ENCODE measurements at places on chromosomes 4 and X. TPM values are rescaled to one million over a fixed set of nuclear protein-coding genes. Genes with fewer than 3 reads are reported as not detected.

DNA sequence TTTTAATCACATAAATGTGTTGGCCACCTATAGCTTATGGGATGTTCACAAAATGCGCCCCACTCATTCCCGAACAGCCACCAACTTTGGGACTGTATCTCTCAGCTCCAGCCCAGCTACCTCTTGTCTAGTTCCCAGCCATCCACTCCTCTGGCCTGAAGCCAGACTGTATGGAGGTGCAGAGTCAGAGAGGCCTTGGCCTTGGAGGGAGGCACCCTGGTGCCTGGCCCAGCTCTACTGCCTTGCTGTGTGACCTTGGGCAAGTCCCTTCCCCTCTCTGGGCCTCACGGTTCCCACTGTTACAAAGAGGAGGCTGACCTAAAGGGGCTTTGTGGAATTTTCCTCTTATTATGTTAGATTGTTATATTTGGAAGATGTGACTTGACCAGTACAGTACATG lies 13.9 kb downstream of the MAMLD1 start:
- no peaks in the 10 kb centered on the region for H3K4me1 ChIP-seq
- DNase-seq: no peak
- no peaks in the 10 kb centered on the region for H3K36me3 ChIP-seq
- peaks cover 27% of the 10 kb centered on the region for H3K27me3 ChIP-seq
- H3K27ac ChIP-seq: no peak overlapping the region

GRCh38 chr4:153419673-153420278 lies 46.4 kb upstream of the TMEM131L start:
- no peaks in the 10 kb centered on the region for H3K27me3 ChIP-seq
- H3K4me1 ChIP-seq: peaks cover 43% of the 10 kb centered on the region
- no peak overlapping the region for H3K4me3 ChIP-seq
- DNase-seq: no peak
- no peaks in the 10 kb centered on the region for H3K36me3 ChIP-seq

GRCh38 chrX:108132876-108133275 lies 41.3 kb downstream of the ATG4A start:
- H3K27ac ChIP-seq: no peak overlapping the region
- no peak for DNase-seq
- peaks cover 3% of the 10 kb centered on the region for H3K36me3 ChIP-seq
- H3K4me1 ChIP-seq: no peaks in the 10 kb centered on the region
- no peak overlapping the region for H3K4me3 ChIP-seq
- peaks cover 18% of the 10 kb centered on the region for H3K27me3 ChIP-seq

DNA sequence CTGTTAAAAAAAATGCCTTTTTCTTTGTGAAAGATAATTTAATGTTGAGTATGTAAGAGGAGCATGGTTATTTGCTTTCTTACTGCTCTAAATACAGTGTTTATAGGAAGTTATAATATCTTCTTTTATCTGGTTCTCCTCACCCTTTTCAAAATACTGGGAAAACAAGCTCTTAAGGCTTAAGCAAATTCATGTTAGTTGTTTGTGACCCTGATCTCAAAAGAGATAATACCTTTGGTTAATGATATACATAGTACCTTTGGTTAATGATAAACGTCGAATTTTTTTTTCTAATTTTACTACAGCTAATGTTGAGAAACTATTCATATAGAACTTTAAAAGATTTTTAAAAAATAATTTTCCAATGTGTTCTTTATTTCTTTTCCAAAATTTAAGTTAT lies 180.1 kb downstream of the RAPGEF2 start:
- DNase-seq: no peak
- H3K4me3 ChIP-seq: no peak overlapping the region
- H3K4me1 ChIP-seq: peaks cover 2% of the 10 kb centered on the region

Gene GPRASP2
- 0.60 TPM for total RNA-seq

DNA sequence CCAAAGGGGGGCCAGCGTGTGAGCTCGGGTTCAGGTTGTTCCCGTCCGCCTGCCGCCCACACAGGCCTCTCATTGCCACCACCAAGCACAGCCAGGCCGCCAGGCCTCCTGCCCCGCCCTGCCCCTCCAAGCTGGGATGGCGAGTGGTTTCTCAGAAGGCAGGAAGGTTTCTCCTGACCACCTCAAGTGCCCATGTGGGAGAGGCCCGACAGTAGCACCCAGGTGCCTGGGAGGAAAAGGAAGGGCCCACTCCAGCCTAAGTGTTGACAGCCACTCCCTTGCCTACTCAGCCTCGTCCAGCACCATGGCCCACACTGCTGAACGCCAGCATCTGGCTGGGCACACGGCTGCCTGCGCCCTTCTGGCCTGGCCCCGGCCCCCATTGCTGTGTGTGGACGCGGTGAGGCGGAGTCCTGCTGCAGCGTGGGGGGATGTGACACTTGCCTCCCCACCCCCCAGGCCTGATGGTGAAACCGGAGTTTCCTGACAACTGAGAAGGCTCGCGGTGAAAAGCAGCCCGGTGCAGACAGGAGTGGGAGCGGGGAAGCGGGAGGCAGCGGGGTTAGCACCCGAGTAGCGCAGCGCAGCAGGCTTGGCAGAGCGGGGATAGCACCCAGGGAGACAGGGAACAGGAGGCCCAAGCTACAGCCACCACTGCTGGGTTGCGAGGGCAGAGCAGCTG lies 19.2 kb downstream of the FLNA start:
- H3K27ac ChIP-seq: no peak overlapping the region
- H3K4me1 ChIP-seq: peaks cover 18% of the 10 kb centered on the region
- no peak overlapping the region for H3K4me3 ChIP-seq
- no peaks in the 10 kb centered on the region for H3K36me3 ChIP-seq

GRCh38 chr4:157128395-157128794 lies 52.4 kb downstream of the GLRB start:
- no peak for DNase-seq
- no peak overlapping the region for H3K4me3 ChIP-seq
- no peak overlapping the region for H3K27ac ChIP-seq
- no peaks in the 10 kb centered on the region for H3K27me3 ChIP-seq

GRCh38 chr4:103915224-103915869 lies 195.6 kb upstream of the TACR3 start:
- H3K4me3 ChIP-seq: no peak overlapping the region
- no peaks in the 10 kb centered on the region for H3K36me3 ChIP-seq
- DNase-seq: no peak
- no peak overlapping the region for H3K27ac ChIP-seq

Gene XK
- not detected for total RNA-seq

DNA sequence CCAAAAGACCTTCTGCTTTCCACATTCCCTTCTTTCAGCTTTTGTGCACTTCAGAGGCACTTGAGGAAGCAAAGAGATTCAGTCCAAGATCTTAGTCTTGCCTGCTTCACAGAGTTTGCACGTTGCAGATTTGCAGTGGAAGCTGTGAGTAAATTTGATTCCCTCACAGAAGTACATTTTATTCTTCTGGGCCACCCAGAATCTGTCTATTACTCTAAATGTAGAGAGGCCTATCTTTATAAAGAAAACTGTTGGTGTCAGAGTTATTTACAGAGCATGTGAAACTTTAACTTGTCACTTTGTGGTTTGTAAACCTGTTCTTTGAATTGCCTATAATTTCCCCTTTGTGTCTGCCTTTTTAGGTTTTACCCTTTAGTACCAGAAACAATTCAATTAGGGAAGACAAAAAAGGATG lies 15.5 kb downstream of the SPRY1 start:
- H3K4me3 ChIP-seq: peak overlapping the region; percentile 82
- DNase-seq: no peak
- H3K27me3 ChIP-seq: no peaks in the 10 kb centered on the region
- H3K4me1 ChIP-seq: peaks cover 64% of the 10 kb centered on the region
- H3K36me3 ChIP-seq: no peaks in the 10 kb centered on the region

DNA sequence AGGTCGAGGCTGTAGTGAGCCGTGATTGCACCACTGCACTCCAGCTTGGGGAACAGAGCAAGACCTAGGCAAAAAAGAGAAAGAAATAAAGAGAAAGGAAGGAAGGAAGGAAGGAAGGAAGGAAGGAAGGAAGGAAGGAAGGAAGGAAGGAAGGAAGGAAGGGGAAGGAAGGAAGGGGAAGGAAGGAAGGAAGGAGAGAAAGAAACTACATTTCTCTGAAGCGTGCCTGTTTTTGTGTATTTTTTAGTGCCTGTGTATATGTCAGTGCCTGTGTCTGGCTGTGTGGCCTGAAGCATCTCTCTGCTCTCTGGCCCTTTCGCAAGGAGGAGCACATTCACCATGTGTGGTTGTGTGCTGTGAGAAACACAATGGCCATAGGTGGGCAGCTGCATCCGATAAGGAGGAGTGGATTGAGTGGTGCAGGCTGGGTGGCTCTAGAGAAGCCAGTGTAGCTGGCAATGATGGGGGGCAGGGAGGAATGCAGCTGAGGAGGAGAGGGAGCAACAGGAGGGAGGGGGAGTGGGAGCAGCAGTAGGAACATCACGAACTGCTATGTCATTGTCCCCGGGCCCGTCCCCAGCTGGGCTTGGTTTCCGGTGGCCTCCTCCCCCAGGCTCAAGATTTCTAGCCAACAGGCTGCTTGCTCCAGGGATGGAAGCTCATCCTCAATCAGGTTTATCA lies 11.4 kb downstream of the SYN1 start:
- DNase-seq: no peak
- peaks cover 12% of the 10 kb centered on the region for H3K27me3 ChIP-seq
- H3K27ac ChIP-seq: no peak overlapping the region
- no peaks in the 10 kb centered on the region for H3K36me3 ChIP-seq
- H3K4me3 ChIP-seq: no peak overlapping the region
- no peaks in the 10 kb centered on the region for H3K4me1 ChIP-seq

DNA sequence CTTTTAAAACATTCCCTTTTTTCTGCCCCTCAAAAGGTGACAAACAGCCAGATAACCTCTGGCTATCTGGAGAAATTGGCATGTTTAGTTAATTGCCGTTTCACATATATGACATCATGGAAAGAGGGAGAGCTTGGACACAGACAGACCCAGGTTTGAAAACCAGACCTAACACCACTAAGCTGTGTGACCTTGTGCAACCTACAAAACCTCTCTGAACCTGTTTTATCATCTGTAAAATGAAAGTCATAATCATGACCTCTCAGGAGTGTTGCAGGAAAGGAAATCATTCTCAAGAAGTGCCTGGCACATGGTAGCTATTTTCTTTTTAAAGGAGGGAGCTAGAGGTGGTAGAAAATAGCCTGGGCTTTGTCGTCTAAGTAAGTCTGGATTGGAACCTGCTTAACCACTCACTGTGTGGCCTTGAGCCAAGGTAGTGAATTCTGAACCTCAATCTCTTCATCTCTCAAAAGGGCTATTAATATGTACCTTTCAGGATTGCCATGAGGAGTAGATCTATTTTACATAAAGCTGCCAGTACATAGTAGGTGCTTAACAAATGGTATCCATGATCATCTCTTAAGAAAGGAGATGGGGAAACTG lies 363.5 kb downstream of the BCOR start:
- no peak overlapping the region for H3K27ac ChIP-seq
- H3K4me1 ChIP-seq: peaks cover 31% of the 10 kb centered on the region
- DNase-seq: no peak
- no peak overlapping the region for H3K4me3 ChIP-seq
- no peaks in the 10 kb centered on the region for H3K36me3 ChIP-seq
- peaks cover 5% of the 10 kb centered on the region for H3K27me3 ChIP-seq

Gene GALNTL6
- not detected for total RNA-seq

GRCh38 chr4:26715636-26716242 lies 131.9 kb downstream of the TBC1D19 start:
- DNase-seq: no peak
- no peaks in the 10 kb centered on the region for H3K4me1 ChIP-seq
- H3K4me3 ChIP-seq: no peak overlapping the region
- no peak overlapping the region for H3K27ac ChIP-seq

DNA sequence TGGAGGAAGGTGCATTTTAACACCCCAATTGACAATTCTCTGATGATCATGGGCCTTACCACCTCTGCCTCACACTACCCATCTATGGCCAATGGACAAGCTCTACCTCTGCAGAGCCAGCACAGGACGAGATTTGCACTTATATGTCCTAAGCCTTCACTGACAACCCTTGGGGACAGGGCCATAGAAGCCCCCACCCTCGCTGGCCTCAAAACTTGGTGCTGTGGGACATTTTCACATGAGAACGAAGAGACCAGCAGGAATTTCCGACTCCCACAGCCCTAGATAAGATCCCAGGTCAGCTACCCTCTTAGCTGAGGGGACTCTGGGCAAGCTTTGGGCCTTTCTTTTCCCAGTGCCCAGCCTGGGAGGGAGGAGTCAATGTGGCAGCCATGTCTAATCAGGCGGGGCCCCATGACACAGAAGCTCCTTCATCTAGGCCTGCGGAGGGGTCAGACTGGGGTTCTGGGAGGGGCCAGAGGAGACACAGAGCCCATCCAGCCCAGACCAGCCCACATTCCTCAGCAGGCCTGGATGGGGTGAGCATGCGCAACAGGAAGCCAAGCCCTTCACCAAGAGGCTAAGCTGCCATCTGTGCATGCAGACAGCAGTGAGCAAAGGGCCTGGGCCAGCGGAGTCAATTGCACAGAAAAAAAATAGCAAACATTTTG lies 12.1 kb downstream of the PJA1 start:
- DNase-seq: no peak
- H3K27me3 ChIP-seq: peaks cover 20% of the 10 kb centered on the region
- no peaks in the 10 kb centered on the region for H3K4me1 ChIP-seq
- H3K36me3 ChIP-seq: no peaks in the 10 kb centered on the region
- H3K27ac ChIP-seq: no peak overlapping the region

GRCh38 chr4:109327641-109328040 lies 25.2 kb upstream of the COL25A1 start:
- no peak overlapping the region for H3K4me3 ChIP-seq
- H3K4me1 ChIP-seq: no peaks in the 10 kb centered on the region
- no peak for DNase-seq
- peaks cover 6% of the 10 kb centered on the region for H3K36me3 ChIP-seq
- no peak overlapping the region for H3K27ac ChIP-seq
- H3K27me3 ChIP-seq: no peaks in the 10 kb centered on the region

DNA sequence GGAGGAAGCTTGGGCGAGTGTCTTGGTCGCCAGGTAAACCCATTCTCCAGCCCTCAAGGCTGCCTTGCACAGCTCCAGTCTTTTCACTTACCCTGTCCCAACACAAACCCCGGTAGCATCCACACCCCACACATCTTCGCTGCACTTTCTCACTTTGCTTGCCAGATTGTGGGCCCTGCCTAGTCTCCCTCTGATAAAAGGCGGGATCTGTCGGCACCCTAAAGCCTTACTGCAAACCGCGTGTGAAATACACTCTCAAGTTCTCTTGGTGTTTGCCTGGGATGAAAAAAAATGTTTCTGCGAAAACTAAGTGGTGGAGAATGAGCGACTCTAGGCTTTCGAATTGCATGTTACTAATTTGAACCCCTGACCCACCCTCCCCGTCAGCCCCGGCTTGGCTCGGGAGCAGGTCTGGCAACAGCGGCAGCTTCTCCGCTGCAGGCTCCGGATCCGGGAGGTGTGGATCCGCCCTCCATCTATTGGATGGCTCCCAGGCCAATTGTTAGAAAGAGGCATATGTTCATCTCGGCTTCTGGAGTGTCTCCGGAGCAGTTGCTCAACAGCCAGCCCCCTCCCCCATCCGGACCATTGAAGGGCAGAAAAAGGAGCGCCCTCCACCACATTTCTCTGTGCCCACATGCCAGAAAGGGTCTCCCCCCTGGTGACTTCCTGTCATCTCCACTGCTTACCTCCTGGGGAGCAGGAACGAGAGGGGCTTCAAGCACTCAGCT lies 3.0 kb upstream of the CITED1 start:
- peak overlapping the region; percentile 68 for H3K4me3 ChIP-seq
- H3K4me1 ChIP-seq: peaks cover 20% of the 10 kb centered on the region
- DNase-seq: peak; percentile 27
- no peak overlapping the region for H3K27ac ChIP-seq

- H3K4me1 ChIP-seq: peaks cover 71% of the 10 kb centered on the region
- no peak for DNase-seq
- H3K36me3 ChIP-seq: peaks cover 19% of the 10 kb centered on the region
- H3K27me3 ChIP-seq: no peaks in the 10 kb centered on the region
These were observed 5.5 kb downstream of the CD38 start for GRCh38 chr4:15783676-15784075.

Gene DOCK11
- total RNA-seq: 65.2 TPM

Gene C4orf51
- not detected for total RNA-seq

Gene UBQLN2
- total RNA-seq: 38.5 TPM

Measured in activated T-cell treated with anti-CD3 and anti-CD28 coated beads, Interleukin-2, amount 50 U/mL, for 72 hours (primary cell).